HuH-7.5 (cell line): ENCODE measurements at places on chromosomes 3 and 15.

- DNase-seq: no peak
Observed at GRCh38 chr3:13517253-13517977, 31.5 kb upstream of the FBLN2 start.

DNA sequence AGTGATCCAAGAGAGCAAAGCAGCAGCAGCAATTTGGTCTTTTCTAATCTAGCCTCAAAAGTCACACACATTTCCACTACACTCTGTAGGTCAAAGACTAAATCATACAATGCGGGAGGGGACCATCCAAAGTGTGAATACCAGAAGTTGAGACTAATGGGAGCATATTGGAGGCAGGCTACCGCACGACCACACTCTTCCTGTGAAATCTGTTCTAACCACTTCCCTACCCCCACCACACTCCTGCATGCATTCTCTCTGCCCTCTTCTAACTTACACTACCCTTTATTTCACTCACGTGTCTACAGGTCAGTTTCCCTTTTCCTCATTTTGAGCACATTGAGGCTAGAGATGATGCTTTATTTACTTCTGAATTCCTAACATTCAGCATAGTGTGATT is 23.7 kb upstream of the PRTG start:
- no peak for DNase-seq

DNA sequence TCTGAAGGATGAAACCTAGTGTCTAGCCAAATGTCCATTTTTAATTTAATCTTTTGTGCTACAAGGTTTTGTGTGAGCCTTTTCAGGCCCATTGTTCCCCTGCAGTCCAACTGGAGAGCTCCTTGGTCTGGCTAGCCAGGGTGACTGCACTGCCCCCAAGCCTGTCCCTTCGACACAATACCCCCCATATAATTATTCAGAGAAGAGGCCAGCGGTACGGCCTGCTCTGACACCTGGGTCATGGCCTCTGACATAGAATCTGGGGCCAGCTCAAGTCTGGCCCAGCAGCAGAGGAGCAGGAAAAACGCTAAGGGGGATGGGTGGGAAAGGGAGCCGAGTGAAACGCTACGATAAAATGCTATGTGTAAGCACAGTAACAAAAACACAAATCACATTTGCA is 64.2 kb upstream of the PYGO1 start:
- no peak for DNase-seq

DNA sequence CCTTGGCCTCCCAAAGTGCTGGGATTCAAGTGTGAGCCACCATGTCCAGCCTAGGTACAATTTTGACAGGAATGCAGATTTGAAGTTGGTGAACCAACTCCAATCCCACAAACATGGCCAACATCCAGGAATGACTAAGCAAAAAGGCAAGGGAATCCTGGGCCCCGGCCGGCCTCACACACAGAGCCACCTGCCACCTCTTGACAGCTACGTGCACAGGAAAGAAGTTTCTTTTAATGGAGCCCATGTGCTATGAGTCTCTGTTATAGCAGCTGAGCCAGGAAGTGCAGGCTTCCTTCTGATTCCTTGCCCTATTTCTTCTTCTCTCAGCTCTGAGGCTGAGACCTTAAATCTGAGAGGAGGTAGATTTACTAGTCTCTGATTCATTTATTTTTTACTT is 8.8 kb downstream of the TMEM40 start:
- no peak for DNase-seq

DNA sequence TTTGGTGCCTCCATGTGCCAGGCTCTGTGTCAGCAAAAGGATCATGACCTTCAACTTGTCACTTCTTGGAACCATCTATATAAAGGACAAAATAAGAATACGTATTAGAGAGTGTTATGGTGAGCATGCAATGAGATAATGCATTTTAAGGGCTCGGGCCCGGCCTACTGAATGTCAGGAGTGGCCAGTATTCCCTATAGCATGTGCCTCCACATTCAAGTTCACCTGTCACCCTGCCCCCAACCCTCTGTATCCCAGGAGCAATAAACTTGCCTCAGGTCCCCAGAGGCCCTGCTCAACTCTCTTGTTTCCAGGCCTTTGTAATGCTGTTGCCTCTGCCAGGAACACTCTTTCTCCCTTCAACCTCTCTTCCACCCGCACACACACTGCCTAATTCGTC is 90.2 kb upstream of the SLC6A11 start:
- no peak for DNase-seq

- DNase-seq: no peak
Observed at GRCh38 chr3:109339714-109340648, 2.6 kb upstream of the DPPA4 start.

DNA sequence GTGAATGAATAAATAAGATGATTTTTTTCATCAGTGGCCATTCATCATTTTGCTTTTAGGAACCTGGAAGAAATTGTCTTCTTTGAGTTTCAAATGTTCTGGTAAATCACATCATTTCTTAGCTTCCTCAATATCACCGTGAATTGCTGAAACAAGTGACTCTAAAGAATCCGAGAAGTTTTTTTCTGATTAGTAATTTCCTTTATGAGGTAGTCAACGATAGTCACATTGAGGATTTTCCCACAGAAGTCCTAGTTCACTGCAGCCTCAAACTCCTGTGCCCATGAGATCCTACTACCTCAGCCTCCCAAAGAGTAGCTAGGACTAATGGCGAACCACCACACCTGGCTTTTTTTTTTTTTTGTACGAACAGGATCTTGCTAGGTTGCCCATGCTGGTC is 3.6 kb upstream of the TMPRSS7 start:
- no peak for DNase-seq

- no peak for DNase-seq
Observed at GRCh38 chr3:128306481-128306880, 153.2 kb downstream of the EEFSEC start.

DNA sequence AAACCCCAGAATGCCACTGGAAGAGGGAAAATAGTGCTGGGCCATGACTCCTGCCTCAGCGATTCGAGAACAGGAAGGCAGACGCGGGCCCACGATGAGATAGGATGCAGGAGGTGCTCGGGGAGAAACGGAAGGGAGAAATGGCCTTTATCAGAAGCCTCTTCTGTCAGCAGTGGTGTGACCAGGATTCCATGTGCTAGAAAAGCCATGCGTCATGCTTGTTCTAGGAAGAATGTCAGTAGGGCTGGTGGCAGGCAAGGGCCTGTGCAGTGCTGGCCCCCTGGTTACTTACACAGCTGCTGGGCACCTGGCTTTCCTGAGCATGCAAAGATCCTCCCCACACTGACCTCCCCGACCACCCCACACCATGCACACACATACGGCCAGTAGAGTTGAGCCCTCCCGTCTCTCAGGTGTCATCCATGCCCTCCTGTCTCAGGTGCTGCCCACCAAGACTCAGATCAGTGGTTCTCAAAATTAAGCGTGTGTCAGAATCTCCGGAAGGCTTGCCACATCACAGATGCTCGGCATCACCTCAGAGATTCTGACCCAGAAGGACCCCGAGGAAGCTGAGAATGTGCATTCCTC is 106.7 kb downstream of the ADAMTS17 start:
- DNase-seq: no peak

DNA sequence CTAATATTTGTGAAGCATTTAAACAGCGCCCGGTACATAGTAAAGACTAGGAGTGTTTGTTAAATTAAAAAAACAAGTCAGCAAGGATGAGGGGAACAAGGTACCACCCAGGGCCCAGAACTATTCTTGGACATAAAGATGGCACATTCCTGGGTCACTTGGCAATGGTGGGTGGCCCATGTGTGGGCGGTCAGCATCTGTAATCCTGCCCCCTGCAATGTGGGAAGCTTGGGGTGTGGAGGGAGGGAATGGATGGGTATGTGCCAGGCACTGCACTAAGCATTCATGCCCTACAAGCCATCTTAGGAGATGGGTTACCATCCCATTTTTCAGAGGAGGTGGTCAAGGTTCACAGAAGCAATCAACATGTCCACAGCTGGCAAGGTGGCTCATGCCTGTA is 7.3 kb upstream of the C15orf39 start:
- DNase-seq: no peak

- DNase-seq: no peak
Observed at GRCh38 chr3:172218350-172219323, 179.3 kb downstream of the FNDC3B start.

- DNase-seq: no peak
Observed at GRCh38 chr3:6089780-6090179, 771.1 kb upstream of the GRM7 start.

DNA sequence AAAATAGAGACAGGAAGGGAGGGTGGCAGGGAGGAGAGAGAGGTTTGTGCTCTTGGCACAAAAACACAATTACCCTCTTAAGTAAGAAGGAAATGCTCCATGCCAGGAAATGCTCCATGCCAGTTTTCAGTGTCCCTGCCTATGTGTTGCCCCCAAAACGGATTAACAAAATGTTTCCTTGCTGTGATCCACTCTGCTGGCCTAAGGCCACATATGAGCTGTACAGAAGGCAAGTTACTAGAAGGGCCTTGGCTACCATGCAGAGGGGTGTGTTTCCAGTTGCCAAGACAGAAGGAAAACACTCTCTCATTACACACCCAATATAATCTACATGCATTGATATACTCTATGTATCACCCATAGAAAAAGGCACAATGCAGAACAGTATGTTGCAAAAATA is 98.2 kb upstream of the PTPRG start:
- no peak for DNase-seq

DNA sequence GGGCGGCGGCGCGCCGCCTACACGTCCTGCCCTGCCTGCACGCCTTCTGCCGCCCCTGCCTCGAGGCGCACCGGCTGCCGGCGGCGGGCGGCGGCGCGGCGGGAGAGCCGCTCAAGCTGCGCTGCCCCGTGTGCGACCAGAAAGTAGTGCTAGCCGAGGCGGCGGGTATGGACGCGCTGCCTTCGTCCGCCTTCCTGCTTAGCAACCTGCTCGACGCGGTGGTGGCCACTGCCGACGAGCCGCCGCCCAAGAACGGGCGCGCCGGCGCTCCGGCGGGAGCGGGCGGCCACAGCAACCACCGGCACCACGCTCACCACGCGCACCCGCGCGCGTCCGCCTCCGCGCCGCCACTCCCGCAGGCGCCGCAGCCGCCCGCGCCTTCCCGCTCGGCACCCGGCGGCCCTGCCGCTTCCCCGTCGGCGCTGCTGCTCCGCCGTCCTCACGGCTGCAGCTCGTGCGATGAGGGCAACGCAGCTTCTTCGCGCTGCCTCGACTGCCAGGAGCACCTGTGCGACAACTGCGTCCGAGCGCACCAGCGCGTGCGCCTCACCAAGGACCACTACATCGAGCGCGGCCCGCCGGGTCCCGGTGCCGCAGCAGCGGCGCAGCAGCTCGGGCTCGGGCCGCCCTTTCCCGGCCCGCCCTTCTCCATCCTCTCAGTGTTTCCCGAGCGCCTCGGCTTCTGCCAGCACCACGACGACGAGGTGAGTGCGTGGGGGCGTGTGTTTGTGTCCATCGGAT is 602 bp downstream of the TRIM71 start:
- no peak for DNase-seq

DNA sequence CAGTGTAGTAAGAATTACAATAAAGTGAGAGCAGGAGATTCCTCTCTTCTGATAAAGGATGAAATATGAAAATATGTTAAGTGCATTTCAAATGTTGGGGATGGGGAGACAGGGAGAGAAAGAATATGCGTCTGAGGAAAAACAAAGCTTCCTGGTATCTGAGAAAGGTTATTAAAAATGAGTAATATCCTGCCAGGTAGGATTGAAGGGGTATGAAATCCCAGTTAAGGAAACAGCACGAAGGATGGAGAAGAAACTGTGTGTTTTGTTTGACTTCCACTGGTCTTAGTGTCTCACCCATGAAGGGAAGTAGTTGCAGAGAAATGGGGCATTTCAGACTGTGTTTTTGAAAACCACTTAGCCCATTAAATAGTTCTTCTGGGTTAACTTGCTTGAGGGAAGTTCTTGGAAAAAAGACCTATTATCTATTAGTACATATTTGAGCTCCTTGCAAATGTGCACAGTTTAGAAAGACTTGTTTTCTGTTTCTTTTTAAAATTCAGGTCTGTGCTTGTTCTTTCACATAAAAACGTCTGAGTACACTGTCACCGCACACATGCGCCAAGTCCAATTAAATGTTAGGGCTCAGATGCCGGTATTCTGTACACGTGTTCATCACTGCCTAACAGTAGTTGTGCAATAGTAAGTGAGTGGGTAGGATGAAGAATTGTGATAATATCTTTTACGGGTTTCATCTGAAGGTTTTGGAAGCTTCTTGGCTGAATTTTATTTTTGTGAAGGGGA is 196.1 kb upstream of the P2RY1 start:
- no peak for DNase-seq

DNA sequence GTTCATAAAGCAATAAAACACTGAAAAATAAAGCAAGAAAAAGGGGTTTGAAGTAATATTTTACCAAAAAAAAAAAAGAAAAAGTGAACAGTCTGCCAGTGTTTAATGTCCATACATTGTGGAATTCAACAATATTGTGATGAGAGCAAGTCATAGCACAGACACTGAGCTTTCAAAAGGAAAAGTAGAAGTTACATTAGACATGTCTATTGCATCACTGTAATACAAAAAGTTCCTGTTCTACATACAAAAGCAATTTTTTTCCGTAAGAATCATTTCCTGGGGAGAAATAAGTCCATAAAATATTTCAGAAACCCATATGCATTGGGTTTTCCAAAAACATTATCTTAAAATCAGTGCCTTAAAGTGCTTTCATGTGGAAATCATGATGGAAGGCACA is 11.8 kb upstream of the HDC start:
- no peak for DNase-seq

- no peak for DNase-seq
Observed at GRCh38 chr15:66078196-66078928, 175.2 kb downstream of the MEGF11 start.

GRCh38 chr3:14227856-14228255 is 49.2 kb downstream of the LSM3 start:
- DNase-seq: no peak

DNA sequence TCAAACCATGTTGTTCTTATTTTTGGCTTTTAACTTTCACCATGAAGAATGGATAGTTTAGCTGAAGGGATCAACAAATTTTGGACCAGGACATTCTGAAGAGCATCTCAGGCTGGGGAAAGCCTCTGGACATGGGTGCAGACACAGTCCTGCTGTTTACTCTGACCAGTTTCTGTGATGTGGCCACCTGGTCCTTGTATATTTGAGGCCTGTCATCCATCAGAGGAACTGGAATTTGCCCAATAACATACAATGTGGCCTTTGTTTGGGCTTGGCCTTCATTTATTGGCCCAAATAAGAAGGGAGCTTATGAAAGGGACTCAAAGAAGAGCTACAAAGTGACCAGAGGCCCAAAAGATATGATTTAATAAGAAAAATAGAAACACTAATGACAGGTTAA is 127.9 kb downstream of the MYRIP start:
- no peak for DNase-seq

GRCh38 chr15:54273928-54274327 is 295.7 kb downstream of the UNC13C start:
- DNase-seq: no peak
